ENCODE measurements at places on chromosomes 12 and 14. TPM values are rescaled to one million over a fixed set of nuclear protein-coding genes. Genes with fewer than 3 reads are reported as not detected.

The GPRC5A gene
- 0.75 TPM for polyA plus RNA-seq

The KRT3 gene
- polyA plus RNA-seq = not detected

The NGB gene
- polyA plus RNA-seq = not detected

The ACTR10 gene
- 64.6 TPM for polyA plus RNA-seq

The CKAP4 gene
- 12.9 TPM for polyA plus RNA-seq

The RNASE7 gene
- 0.03 TPM for polyA plus RNA-seq

The SLC5A8 gene
- not detected for polyA plus RNA-seq

The AMDHD1 gene
- polyA plus RNA-seq = 0.39 TPM

The CD4 gene
- 2.6 TPM for polyA plus RNA-seq

The PTGER2 gene
- 0.65 TPM for polyA plus RNA-seq

The CMA1 gene
- not detected for polyA plus RNA-seq

The GARIN6 gene
- not detected for polyA plus RNA-seq

The PRICKLE1 gene
- 3.7 TPM for polyA plus RNA-seq

Data from heart right ventricle (tissue), 16 donors.